ENCODE measurements at places on chromosomes 13 and 19.

- peak; percentile 73 for DNase-seq
Observed at GRCh38 chr19:6402837-6403608, 10.1 kb upstream of the GTF2F1 start.

DNA sequence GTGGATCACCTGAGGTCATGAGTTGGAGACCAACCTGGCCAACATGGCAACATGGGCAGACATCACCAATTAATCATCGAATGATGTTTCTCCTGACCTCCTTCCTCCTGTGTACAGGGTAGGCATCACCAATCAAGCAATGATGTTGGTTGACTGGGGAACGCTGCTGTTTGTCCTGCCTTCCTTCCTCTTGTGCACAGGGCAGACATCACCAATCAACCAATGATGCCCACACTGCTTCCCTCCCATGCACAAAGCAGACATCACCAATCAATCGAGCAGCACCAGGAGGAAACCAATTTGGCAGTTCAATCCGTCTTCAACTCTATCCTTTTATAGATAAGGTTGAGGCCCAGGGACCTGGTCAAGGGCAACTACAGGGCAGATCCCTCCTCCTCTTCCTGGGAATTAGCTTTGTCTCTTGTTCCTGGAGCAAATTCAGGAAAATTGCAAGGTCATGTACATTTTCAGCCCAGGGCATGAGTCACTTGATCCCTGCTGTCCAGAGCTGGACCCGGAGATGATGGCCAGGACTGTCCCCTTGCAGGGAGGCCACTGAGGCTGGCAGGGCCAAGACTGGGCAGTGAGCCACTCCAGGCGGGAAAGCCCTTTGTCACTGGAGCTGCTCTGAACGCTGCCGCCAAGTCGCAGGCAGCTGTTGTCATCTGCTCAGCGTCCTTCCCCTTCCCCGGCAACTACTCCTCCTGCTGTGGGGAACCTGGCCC lies 5.3 kb upstream of the CSNK1G2 start:
- DNase-seq: peak; percentile 27

GRCh38 chr19:40580619-40581018 lies 3.9 kb downstream of the SHKBP1 start:
- DNase-seq: no peak

GRCh38 chr13:32135655-32136054 lies 104.1 kb downstream of the FRY start:
- peak; percentile 89 for DNase-seq

GRCh38 chr13:38630780-38631179 lies 56.1 kb upstream of the FREM2 start:
- peak; percentile 75 for DNase-seq

DNA sequence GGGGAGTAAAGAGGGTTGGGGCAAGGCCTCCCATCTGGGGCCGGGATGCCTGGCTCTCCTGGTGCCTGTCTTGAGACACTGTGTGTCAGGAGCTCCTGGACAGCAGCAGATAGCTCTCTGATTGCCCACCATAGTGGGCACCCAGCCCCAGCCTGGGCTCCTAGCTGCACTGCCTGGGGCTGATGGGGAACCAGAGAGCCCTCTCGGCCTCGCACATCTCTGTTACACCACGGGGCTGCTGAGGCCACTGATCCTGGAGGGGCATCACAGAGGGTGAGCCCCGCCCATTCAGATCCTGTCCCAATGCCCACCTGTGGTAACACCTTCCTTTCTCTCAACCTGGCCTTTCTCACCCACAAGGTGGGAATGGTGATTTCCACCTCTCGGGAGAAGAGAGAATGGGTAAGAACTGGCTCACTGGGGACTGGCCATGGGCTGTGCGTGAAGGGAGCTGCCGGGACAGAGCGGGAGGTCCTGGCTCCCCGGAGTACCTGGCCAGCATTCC lies 135.9 kb downstream of the URI1 start:
- no peak for DNase-seq

Data from fibroblast of skin of right biceps (primary cell).